ENCODE measurements at places on chromosomes 6 and 20. TPM values are rescaled to one million over a fixed set of nuclear protein-coding genes. Genes with fewer than 3 reads are reported as not detected.

DNA sequence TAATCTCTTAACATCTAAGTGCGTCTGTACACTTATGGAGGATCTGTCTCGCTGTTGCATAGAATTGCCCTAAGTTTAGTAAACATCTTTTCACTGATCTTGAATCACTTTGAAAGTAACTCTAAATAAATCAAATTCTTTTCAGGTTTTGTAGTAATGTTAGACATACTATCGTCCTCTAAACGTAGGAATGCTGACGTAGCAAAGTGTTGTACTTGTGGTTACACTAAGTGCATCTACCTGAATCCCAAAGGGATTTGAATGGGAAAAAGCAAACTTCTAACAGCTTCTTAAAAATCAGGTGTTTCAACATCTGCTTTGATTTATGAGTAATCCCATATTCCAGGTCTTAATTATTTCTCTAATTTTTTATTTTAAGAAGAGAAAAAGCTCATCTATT is 49.8 kb downstream of the MAP7 start:
- H3K27me3 ChIP-seq: no peaks in the 10 kb centered on the region
- H3K4me1 ChIP-seq: no peaks in the 10 kb centered on the region
- no peak overlapping the region for H3K4me3 ChIP-seq
- H3K36me3 ChIP-seq: no peaks in the 10 kb centered on the region
- DNase-seq: no peak

DNA sequence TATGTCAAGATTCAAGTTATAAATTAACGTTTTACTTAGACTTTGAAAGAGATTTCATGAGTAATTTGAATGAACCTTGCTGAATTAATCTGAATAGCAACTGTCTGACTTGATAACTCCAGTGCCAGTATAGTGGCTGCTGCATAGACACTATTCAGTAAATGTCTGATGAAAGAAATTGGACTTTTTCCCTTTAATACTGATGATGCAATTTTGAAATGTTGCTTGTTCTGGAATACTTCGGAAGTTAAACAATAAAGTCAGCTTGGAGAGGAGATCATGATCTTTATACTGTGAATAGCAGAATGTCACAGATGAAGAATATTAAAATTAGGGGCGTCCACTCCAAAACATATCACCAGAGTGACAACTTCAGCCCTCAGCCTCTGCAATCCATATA is 3.6 kb upstream of the PGBD1 start:
- H3K27me3 ChIP-seq: no peaks in the 10 kb centered on the region
- no peak for DNase-seq
- no peaks in the 10 kb centered on the region for H3K4me1 ChIP-seq
- peaks cover 43% of the 10 kb centered on the region for H3K36me3 ChIP-seq

Gene TFAP2D
- not detected for total RNA-seq

DNA sequence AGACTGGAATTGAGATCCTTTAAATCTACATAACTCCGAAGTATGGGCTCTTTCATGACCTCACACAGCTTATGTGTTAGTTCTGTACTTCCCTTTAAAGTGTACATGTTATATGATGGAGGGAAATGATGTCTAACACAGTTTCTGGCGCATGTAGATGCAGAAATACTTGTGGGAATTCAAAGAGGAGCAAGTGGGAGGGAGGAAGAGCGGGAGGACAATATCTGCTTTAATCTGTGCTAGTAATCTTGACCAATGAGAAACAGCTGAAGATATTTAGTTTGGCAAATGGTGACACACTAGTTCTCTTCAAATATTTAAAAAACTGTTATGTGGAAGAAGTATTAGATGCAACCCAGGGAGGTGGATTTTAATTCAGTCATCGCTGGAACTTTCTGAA is 62.9 kb upstream of the PLEKHG1 start:
- H3K27me3 ChIP-seq: no peaks in the 10 kb centered on the region
- DNase-seq: no peak
- peaks cover 11% of the 10 kb centered on the region for H3K4me1 ChIP-seq
- no peak overlapping the region for H3K4me3 ChIP-seq

Gene ADGB
- not detected for total RNA-seq

GRCh38 chr6:99836471-99836870 is 157.6 kb downstream of the MCHR2 start:
- no peaks in the 10 kb centered on the region for H3K4me1 ChIP-seq
- no peak for DNase-seq
- H3K27me3 ChIP-seq: no peaks in the 10 kb centered on the region
- no peak overlapping the region for H3K4me3 ChIP-seq
- H3K36me3 ChIP-seq: no peaks in the 10 kb centered on the region

DNA sequence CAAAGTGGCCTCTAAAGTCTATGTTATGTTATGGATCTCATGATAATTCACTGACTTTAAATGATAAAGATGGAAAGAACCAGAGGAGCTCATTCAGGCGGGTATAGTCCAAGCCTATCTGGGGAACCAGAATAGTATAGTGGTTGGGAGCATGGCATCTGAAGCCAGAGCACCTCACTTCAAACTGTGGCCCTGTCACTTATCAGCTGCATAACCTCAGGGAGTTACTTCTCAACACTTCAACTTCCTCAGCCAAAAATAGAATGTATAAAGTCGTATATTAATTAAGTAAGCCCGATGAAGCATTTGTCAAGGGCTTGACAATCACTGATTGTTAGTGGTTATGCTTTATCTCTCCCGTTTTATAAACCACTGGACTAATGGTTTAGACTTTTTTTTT is 112.7 kb downstream of the RTN4IP1 start:
- no peaks in the 10 kb centered on the region for H3K36me3 ChIP-seq
- no peak for DNase-seq
- H3K27me3 ChIP-seq: no peaks in the 10 kb centered on the region
- H3K4me1 ChIP-seq: peaks cover 43% of the 10 kb centered on the region
- no peak overlapping the region for H3K27ac ChIP-seq

GRCh38 chr20:10020937-10021336 is 13.8 kb upstream of the ANKEF1 start:
- H3K4me1 ChIP-seq: no peaks in the 10 kb centered on the region
- H3K27ac ChIP-seq: no peak overlapping the region
- no peak for DNase-seq
- H3K4me3 ChIP-seq: no peak overlapping the region

DNA sequence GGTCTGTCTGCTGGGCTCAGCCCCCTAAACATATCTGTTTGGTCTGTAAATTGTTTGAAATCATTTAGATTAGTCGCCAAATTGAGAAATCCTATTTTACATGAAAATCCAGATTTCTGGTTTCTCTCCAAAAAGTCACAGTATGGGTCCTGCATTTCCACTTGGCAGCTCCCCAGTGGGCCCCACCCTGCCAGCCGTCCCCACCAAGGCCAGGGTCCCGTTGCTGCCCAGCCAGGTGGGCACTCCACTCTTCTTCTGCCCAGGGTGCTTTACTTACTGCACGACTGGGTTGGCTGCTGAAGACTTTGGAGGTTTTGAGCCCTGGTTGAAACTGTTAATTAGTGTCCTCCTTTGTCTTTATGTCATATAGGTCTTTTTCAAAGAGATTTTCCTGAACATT is 50.4 kb downstream of the ARFGEF2 start:
- H3K36me3 ChIP-seq: peaks cover 49% of the 10 kb centered on the region
- no peak overlapping the region for H3K4me3 ChIP-seq
- no peaks in the 10 kb centered on the region for H3K4me1 ChIP-seq

DNA sequence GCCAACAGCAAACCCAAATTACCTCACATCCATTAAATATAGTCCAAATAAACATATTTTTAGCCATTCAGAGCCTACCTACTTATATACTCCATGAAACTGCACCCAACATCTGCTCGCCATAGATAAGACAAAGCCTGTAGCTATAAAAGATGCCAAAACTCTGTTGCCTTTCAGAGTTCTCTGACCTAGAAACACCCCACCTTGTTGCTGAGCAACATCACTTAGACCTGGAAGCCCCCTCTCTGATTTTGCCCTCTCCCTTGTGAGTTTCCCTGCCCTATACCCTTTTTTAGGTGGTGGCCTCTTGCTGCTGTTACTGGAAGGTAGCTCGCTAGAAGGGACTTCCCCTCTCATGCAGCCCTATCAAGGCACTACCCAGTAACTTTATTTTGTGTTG is 27.7 kb upstream of the FBXL4 start:
- H3K27me3 ChIP-seq: no peaks in the 10 kb centered on the region
- H3K36me3 ChIP-seq: no peaks in the 10 kb centered on the region
- H3K27ac ChIP-seq: no peak overlapping the region
- DNase-seq: no peak

DNA sequence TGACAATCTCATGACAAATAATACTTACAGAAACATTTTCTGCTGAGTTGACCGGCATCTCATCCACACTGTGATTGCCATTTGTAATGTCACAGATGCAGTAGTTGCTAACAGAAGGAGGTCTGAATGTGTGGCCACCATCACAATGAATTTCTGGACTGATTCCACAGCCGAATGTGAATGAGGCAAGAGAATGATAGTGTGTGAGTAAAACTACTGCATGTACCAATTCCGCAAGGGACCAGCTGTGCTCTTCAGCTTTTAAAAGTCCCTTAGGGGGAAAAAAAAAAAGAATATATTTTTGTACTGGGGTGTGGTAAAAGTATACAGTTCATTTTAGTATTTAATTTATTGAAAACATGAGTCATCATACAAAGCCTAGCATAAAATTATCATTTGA is 96.2 kb downstream of the SESN1 start:
- H3K4me3 ChIP-seq: no peak overlapping the region
- H3K27me3 ChIP-seq: no peaks in the 10 kb centered on the region
- H3K4me1 ChIP-seq: peaks cover 37% of the 10 kb centered on the region
- no peak overlapping the region for H3K27ac ChIP-seq
- no peak for DNase-seq
- peaks cover 34% of the 10 kb centered on the region for H3K36me3 ChIP-seq

Gene NQO2
- total RNA-seq: 11.8 TPM

Gene PRR18
- not detected for total RNA-seq

- H3K27ac ChIP-seq: no peak within 1 kb of the TSS
- H3K4me1 ChIP-seq: peaks cover 46% of the 10 kb centered on the region
- H3K27me3 ChIP-seq: no peaks in the 10 kb centered on the region
- no peak for DNase-seq
- no peaks in the 10 kb centered on the region for H3K36me3 ChIP-seq
These were observed at the start of gene RAMACL for GRCh38 chr6:166586424-166587156. Gene RAMACL (minus strand): TSS chr6:166586678. CDS start chr6:166586477, 201 bp downstream.

DNA sequence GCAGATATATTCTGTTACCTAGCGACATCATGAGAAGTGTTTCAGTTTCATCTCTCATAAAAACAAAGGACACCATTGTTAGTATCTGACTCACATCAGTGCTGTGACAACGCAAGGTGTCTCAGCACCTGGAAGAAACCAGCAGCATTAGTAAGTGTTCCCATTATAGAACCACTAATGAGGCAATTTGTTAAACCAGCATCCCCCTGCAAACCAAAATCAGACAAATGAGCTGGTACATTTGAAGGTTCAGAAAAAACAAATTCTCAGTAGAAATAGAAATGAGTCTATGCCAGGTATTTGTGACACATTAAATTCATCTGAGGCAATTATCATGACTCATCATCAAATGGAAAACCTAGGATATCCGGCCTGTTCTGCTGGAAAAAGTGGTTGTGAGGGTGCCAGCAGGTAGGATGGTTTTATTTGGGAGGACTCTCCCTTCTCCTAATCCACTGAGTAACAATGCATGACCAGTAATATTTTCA is 151.7 kb downstream of the TMEM200A start:
- no peak overlapping the region for H3K27ac ChIP-seq
- no peak for DNase-seq
- H3K36me3 ChIP-seq: no peaks in the 10 kb centered on the region
- no peaks in the 10 kb centered on the region for H3K27me3 ChIP-seq
- no peaks in the 10 kb centered on the region for H3K4me1 ChIP-seq

Gene PET117
- total RNA-seq: 6.1 TPM

Gene MTFR2
- total RNA-seq: 1.2 TPM

DNA sequence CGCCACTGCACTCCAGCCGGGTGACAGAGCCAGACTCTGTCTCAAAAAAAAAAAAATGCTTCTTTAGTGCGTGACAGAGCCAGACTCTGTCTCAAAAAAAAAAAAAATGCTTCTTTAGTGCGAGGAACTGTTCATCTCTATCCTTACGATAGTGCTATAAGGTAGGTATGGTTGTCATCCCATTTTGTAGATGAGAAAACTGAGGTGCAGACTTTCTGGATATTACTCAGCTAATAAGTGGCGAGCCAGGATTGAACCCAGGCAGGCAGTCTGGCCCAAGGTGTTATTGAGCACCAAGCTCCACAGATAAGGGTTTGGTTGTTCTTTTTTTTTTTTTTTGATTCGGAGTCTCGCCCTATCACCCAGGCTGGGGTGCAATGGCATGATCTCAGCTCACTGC is 11.9 kb downstream of the MEA1 start:
- DNase-seq: no peak
- no peaks in the 10 kb centered on the region for H3K27me3 ChIP-seq
- no peaks in the 10 kb centered on the region for H3K4me1 ChIP-seq
- H3K27ac ChIP-seq: no peak overlapping the region
- no peak overlapping the region for H3K4me3 ChIP-seq
- H3K36me3 ChIP-seq: no peaks in the 10 kb centered on the region

DNA sequence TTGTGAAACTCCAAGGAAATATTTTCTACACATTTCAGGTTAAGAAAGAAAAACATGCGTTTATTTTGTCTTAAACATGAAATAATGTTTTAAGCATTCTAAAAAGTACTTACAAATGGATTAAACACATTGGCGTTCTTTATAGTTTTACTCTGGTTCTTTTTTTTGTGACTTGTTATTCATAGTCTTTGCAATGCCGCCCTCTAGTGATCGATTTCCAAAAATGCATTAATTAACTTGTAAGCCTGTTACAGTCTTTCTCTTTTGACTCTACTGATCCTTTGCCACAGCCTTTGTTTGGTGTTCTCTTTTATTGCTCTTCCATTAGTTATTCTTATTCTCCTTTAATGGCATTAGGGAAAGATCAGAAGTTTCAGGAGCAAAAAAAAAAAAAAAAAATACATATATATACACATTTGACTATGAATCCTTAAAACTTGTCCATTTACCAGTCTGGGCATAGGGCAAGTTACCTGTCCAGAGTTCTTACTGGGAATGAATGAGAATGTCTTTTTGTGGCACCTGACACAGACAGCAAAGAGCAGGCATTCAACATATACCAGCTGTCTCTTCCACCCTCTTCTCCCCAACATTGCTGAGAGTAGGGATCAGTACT is 59.9 kb downstream of the MACROD2 start:
- no peak for DNase-seq
- H3K27ac ChIP-seq: no peak overlapping the region
- H3K27me3 ChIP-seq: no peaks in the 10 kb centered on the region
- H3K4me3 ChIP-seq: no peak overlapping the region

Gene CLDN20
- not detected for total RNA-seq

DNA sequence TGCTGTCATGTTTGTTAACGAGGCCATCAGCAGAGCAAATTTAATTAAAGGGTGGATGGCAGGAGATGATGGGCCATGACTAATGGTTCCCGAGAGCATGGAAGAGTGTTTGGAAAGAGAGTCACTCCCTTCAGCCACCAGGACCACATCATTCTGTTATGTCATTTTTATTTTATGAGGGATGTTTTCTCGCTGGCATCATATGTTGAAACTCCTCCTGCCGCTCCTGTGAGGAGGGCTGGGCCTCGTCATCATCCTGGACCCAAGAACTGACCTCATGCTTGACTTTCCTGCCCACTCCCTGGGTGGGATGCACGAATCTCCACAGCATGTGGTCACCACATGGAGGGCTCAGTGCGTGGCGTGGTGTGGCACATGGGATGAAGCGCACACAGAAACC is 86.4 kb upstream of the FRMD1 start:
- no peak overlapping the region for H3K27ac ChIP-seq
- peak; percentile 67 for DNase-seq
- peaks cover 14% of the 10 kb centered on the region for H3K4me1 ChIP-seq

- no peaks in the 10 kb centered on the region for H3K27me3 ChIP-seq
- DNase-seq: no peak
- H3K36me3 ChIP-seq: no peaks in the 10 kb centered on the region
- peaks cover 3% of the 10 kb centered on the region for H3K4me1 ChIP-seq
These were observed 6.6 kb upstream of the ECHDC1 start for GRCh38 chr6:127349980-127350379.

Measured in vagina (tissue), 2 donors.